ENCODE measurements at places on chromosomes 12 and 14. TPM values are rescaled to one million over a fixed set of nuclear protein-coding genes. Genes with fewer than 3 reads are reported as not detected.

Gene TMEM119
- 358 TPM for total RNA-seq

Gene INSM2
- not detected for total RNA-seq

Gene CISTR
- not detected for total RNA-seq

Gene KRT82
- total RNA-seq: not detected

Gene BATF
- 0.51 TPM for total RNA-seq

Gene NKX2-1
- total RNA-seq: not detected

Gene MYH7
- total RNA-seq: not detected
